Transverse colon (tissue), 4 donors: ENCODE measurements at places on chromosomes 2 and 18. TPM values are rescaled to one million over a fixed set of nuclear protein-coding genes. Genes with fewer than 3 reads are reported as not detected.

DNA sequence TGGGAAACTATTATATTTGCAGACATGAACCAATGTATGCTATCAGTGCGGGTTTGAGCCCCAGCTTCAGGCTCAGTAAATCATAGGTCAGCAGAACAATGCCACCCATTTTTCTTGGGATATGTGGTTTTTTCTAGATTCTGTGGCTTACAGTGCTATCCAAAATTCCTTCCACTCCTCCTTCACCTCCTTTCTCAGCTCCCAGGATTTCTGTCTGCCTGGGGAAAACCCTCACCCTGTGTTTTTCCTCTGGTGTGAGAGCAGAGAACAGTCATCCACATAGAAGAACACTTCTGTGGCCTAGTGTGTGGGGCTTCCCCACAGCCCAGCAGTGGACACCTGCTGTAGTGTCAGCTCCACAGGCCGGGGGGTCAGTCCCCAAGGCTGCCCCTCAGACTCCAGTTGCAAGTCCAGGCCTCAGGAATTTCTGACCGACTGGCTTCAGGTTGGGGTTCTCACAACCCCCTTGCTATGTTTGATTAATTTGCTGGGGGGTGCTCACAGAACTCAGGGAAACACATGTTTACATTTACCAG is 238.2 kb downstream of the LDLRAD4 start:
- H3K36me3 ChIP-seq, result no peaks in the 10 kb centered on the region
- no peak overlapping the region for H3K4me3 ChIP-seq
- no peaks in the 10 kb centered on the region for H3K27me3 ChIP-seq
- H3K27ac ChIP-seq, result no peak overlapping the region
- no peak for DNase-seq
- peaks cover 10% of the 10 kb centered on the region for H3K4me1 ChIP-seq

GRCh38 chr2:34316788-34317187 is 717.7 kb upstream of the FAM98A start:
- no peaks in the 10 kb centered on the region for H3K4me1 ChIP-seq
- no peaks in the 10 kb centered on the region for H3K27me3 ChIP-seq
- H3K4me3 ChIP-seq, result no peak overlapping the region

- DNase-seq, result no peak
- H3K27me3 ChIP-seq, result no peaks in the 10 kb centered on the region
- H3K4me1 ChIP-seq, result no peaks in the 10 kb centered on the region
- H3K36me3 ChIP-seq, result no peaks in the 10 kb centered on the region
- H3K4me3 ChIP-seq, result no peak overlapping the region
- no peak overlapping the region for H3K27ac ChIP-seq
Observed at GRCh38 chr2:15758848-15759247, 167.2 kb downstream of the DDX1 start.

DNA sequence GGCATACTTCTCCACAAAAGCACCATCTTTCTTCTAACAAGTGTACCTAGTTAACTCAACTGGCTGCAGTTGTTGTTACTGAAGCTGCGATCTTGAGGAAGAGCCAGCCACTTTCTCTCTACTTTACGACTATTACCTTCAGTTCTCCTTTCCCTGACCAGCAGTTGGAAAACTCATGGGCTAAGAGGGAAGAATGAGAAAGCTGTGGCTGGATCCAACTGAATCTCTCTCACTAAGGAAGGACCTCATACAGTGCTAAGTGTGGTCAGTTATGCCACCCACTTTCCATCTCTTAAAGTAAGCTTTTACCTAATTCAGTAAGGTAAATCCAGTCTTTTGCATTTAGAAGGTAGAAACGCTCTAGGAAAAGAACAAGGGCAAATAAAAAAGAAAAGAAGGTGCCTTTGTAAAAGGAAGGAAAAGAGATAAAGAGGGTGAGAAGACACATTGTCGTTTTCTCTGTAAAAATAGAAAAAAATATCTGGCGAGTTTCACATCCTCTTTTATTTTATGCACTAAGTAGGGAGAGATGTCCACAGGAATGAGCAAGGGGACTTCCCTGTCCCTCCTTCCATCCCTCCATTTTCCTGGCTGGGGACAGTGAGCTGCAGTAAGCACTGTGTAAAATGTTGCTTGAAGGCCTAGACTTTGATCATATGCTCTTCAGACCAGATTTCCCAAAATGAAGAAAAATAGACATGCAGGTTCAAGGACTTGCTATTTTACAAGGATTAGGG is 73.4 kb downstream of the PLEKHM3 start:
- H3K27me3 ChIP-seq, result no peaks in the 10 kb centered on the region
- no peak overlapping the region for H3K27ac ChIP-seq
- H3K4me3 ChIP-seq, result no peak overlapping the region
- no peak for DNase-seq
- H3K36me3 ChIP-seq, result no peaks in the 10 kb centered on the region

- no peak overlapping the region for H3K27ac ChIP-seq
- H3K27me3 ChIP-seq, result peaks cover 40% of the 10 kb centered on the region
- H3K36me3 ChIP-seq, result no peaks in the 10 kb centered on the region
- peaks cover 3% of the 10 kb centered on the region for H3K4me1 ChIP-seq
- H3K4me3 ChIP-seq, result no peak overlapping the region
Observed at GRCh38 chr2:219573166-219573565, 1.1 kb downstream of the INHA start.

DNA sequence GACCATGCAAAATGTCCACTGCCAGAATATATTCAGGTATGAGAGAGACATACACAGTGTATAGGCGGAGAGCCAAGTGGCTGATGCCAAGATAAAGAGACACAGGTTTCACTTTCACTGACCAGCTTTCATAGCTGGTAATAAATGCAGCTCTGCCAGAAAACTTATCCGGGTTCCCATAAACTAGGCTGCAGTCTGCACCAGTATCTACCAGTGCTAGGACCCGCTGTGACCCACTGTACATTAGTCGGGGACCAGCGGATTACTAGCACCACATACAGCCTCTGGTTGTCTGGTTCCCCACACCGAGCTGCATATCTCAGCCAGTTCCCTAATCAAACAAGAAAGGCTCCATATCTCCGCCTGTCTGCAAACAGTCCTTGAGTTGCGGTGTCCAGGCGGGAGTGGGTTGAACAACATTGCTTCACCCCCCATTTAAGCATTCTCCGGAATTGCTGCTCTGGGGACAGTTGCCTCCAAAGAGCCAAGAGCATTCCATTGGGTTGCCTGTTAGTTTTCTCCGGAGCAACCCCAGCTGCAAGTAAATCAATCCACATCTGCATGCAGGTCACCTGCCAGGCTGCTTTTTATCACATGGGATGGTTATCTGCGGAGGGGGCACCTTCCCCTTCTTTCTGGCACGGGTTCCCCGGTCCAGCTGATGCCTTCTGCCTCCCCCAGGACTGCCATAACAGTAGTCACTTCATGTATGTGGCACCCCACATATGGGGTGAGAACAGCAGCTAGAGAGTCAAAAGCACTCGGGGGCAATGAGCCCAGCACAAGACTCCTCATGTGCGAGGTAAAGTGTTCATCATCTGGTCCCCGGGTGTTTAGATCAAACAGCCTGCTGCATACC is 18.0 kb upstream of the KLHL23 start:
- peaks cover 61% of the 10 kb centered on the region for H3K4me1 ChIP-seq
- H3K4me3 ChIP-seq, result peak overlapping the region; percentile 29
- DNase-seq, result peak; percentile 71
- H3K27ac ChIP-seq, result peak overlapping the region; percentile 82

DNA sequence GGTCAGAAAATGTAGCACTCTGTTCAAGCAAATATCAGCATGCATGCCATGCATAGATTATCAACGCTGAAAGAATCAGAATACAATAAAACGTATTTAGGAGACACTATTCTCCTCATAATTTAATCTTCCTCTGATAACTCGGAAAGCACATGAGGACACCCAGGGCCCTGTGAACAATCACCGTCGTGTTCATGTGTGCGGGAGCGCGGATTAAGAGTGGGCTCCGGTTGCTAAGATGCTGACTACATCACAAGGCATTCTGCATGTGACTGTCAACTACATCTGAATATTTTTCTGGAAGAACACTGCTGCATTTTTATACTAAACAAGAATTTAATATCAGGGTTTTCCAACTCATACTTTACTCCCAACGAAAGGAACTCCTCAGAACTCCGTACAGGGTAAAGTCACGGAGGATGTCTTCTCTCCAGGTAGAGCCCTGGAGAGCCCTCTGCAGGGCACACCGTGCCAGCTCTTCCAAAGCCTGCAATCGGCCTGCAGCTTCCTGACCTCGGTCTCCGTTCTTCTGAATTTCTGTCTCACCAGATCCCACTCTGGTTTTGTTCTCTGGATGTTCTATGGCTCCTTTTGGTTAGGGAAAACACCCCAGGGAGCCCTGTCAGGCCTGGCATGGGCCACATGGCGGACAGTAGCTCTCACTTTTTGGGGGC is 59.6 kb downstream of the ZNF516 start:
- no peaks in the 10 kb centered on the region for H3K27me3 ChIP-seq
- no peak overlapping the region for H3K4me3 ChIP-seq
- no peaks in the 10 kb centered on the region for H3K36me3 ChIP-seq
- peaks cover 2% of the 10 kb centered on the region for H3K4me1 ChIP-seq
- DNase-seq, result no peak

DNA sequence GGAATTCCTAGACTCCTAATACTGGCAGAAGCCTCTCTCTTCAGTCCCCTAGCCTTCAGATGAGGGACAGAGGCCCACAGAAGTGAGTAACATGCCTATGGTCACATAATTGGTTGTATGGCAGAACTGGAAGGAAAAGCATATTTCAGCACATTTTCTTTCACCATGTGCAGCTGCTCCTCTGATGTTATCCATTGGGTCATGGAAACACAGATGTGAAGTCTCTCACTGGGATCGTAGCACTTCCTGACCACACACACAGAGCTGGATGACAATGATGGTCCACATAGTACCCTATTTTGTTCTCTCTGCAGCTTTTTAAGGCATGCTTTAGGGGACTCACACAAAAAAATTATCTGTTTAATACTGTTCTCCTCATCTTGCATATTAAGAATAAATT is 24.5 kb downstream of the MYO3B start:
- no peak overlapping the region for H3K27ac ChIP-seq
- DNase-seq, result no peak
- H3K4me3 ChIP-seq, result no peak overlapping the region
- H3K27me3 ChIP-seq, result no peaks in the 10 kb centered on the region

- H3K27ac ChIP-seq, result peak overlapping the region; percentile 95
- H3K27me3 ChIP-seq, result no peaks in the 10 kb centered on the region
- no peaks in the 10 kb centered on the region for H3K36me3 ChIP-seq
- H3K4me1 ChIP-seq, result peaks cover 18% of the 10 kb centered on the region
Observed at GRCh38 chr2:205700331-205701132, 18.2 kb downstream of the NRP2 start.

- H3K4me1 ChIP-seq, result no peaks in the 10 kb centered on the region
- peak; percentile 23 for DNase-seq
- H3K4me3 ChIP-seq, result no peak overlapping the region
- no peaks in the 10 kb centered on the region for H3K36me3 ChIP-seq
- no peaks in the 10 kb centered on the region for H3K27me3 ChIP-seq
Observed at GRCh38 chr2:189685540-189686229, 11.2 kb downstream of the ANKAR start.

GRCh38 chr2:182444806-182445205 is 18.0 kb upstream of the PDE1A start:
- no peak overlapping the region for H3K4me3 ChIP-seq
- DNase-seq, result no peak
- H3K27me3 ChIP-seq, result no peaks in the 10 kb centered on the region
- H3K36me3 ChIP-seq, result no peaks in the 10 kb centered on the region
- no peaks in the 10 kb centered on the region for H3K4me1 ChIP-seq

DNA sequence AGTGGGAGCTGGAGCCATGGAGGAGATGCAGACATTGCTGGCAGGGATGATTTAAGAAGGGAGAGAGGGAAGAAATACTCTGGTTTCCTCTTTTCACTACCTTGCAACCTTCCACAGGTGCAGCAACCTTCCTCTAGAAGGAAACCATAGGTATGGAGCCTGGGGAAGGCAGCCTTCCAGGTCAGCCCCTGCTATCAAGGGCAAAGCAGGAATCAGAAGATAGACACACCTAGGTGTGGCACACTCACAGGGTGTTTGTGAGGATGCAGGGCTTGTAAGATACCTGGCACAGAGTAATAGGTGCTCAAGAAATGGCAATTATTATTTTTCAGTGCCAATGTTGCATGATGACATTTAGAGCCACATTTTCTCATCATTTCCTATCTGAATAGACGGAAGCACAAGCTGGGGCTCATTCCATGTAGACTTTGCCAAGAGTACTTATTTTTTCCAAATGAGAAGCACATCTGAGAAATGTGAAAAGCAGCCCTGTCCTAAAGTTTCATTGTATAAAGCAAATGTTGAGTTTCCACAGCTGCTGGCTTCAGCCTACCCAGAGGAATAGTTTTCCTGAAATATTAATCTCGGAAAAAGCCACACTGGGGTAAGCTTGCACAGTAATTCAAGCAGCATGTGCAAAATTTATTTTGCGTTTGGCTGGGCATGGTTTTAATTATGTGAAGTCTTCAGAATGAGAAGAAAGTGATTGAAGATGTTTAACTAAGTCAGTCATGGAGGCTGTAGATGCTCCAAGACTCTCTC is 20.6 kb downstream of the EVA1A start:
- DNase-seq, result no peak
- no peaks in the 10 kb centered on the region for H3K27me3 ChIP-seq
- H3K27ac ChIP-seq, result no peak overlapping the region
- H3K4me1 ChIP-seq, result no peaks in the 10 kb centered on the region

DNA sequence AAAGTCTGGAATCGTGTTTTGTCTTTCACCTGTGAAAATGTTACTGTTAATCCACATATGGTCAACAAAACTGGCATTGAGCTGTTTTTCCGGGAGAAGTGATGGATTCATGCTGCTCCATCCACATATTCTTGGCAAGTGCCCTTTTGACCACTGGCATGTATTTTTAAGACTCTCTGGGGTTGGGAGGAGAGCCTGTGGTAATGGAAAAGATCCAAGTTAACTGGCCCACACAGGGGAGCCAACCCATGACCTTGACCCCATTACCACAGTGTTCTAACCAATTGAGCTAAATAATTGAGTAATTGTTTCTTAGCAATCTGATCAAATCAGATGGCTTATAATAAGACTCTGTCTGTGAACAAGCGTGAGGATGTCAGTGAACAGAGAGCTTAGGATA is 296.2 kb upstream of the NRP2 start:
- H3K36me3 ChIP-seq, result no peaks in the 10 kb centered on the region
- no peak overlapping the region for H3K4me3 ChIP-seq
- no peaks in the 10 kb centered on the region for H3K27me3 ChIP-seq
- H3K27ac ChIP-seq, result no peak overlapping the region
- H3K4me1 ChIP-seq, result no peaks in the 10 kb centered on the region

The CYP27C1 gene
- total RNA-seq, result 0.20 TPM

The DUSP2 gene
- total RNA-seq, result 25.1 TPM

The HOXD1 gene
- 4.1 TPM for total RNA-seq

The OBSL1 gene
- total RNA-seq, result 18.3 TPM

The TRAF3IP1 gene
- total RNA-seq, result 10.0 TPM

The RUFY4 gene
- not detected for total RNA-seq

The AQP12A gene
- not detected for total RNA-seq
